Renal pelvis (tissue), 12 donors: ENCODE measurements at places on chromosomes 5 and 9.

GRCh38 chr5:150618163-150618562, 22.3 kb upstream of the SYNPO start:
- no peak for DNase-seq

- DNase-seq = peak; percentile 34
These were observed 42.6 kb downstream of the NACC2 start for GRCh38 chr9:136052472-136052880.

DNA sequence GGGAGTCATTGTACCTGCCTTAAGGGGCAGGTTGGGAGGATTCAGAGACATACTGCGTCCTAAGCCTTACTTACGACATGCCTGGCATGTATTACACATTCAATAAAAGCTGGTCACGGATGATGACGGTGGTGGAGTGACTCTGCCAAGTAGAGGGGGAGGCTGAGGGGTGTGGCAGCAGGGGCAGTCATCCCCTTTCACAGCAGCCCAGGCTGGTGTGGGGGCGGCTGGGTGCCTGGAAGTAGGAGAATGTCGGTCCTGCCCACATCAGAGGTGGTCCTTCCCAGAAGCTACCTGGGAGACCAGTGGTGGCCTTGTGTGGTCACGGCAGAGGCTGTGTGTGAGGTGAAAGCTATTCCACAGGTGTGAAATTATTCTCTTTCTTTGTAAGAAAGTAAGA, 8.9 kb downstream of the ZBTB34 start:
- no peak for DNase-seq

GRCh38 chr5:42520957-42521356, 97.7 kb downstream of the GHR start:
- no peak for DNase-seq

- DNase-seq = no peak
These were observed 682.8 kb upstream of the WWC1 start for GRCh38 chr5:167608390-167609272.

DNA sequence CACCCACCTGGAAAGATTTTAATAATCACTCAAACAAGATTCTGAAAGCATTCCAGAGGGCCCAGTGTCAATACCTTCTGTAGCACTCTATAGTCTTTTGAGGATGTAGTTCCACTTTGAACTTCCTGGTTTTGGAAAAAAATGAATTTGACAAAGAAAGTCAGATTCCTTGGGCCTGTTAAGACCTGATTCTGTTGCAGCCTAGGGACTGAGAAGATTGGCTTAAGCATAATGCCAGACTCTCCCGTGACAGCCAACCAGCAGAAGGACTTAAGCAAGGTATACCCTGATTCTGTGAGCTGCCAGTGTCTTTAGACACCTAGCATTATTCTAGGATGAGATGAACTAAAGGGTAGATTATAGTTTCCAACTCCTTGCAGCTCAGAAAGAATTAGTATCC, 6.8 kb downstream of the SPINK5 start:
- no peak for DNase-seq

- no peak for DNase-seq
These were observed 9.9 kb downstream of the NPM1 start for GRCh38 chr5:171397599-171397998.

DNA sequence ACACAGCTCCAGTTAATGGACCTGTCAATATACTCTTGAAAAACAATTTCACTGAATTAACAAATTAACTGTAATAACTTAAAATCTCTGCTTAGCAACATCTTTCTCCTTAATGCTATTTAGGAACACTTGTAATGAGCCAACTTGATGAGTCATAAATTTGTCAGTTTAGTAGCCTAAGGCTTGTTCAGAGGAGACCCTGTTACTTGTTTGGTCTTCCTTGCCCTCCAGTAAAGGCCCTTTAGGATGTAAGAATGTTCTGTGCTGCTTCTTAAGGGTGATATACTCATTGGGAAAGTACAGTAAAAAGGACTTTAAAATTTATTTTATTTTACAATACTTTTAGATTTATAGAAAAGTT, 11.4 kb upstream of the MATR3 start:
- DNase-seq = no peak

DNA sequence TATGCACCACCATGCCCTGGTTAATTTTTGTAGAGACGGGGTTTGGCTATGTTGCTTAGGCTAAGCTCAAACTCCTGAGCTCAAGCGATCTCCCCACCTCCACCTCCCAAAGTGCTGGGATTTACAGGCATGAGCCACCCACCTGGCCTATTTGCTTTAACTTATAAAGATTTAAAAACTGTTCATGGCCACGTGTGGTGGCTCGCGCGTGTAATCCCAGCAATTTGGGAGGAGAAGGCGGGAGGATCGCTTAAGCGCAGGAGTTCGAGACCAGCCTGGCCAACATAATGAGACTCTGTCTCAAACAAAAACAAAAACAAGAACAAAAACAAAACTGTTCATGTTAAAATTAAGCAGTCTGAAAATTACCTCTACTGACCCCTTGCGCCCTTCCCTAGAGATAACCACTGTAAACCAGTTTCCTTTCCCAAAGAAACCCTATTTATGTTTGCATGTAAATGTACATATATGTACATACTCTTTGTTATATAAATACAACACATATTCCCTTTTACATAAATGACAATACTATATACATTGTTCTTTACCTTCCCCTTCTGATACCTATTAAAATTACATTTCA, 1.5 kb downstream of the AK6 start:
- no peak for DNase-seq

DNA sequence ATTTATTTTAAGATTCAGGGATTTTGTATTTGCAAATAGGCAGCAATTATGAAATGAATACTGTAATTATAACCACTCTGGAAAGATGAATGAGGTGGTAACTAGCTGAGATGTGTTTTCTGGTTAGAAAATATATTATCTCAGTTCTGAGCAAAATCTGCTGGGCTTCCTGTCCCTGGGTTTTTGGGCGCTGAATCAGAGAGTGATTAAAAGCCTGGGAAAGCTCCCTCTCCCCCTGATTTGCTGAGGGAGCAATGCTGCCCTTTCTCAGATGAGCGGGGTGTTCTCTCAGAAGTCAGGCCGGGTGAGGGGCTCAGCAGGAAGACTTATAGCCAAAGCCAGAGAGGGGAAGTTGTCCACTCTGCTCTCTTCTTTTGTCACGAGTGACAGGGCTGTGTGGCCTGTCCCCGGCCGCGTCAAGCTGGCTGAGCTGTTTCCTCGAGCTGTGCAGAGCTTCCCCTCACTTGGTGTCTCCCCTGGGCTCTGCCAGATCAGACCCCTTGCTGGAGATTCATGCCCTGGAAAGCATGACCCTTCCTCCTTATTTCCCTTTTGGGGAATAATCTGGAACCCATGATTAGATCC, 39.8 kb upstream of the PITX1 start:
- DNase-seq = no peak

DNA sequence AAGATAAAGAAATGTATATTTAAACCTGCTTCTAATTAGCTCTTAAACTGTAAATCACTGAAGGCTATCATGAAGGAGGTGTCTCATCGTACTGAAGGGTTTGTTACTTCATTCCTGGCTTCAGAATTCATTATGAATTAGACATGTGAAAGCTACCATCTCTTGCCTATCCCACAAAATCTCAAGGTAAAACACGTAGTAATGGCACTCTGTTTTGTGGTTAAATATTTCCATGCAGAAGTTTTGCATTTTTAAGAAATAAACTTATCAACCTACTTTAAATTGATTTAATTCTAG, 490.7 kb upstream of the NUDT12 start:
- DNase-seq = no peak

- no peak for DNase-seq
These were observed 68.0 kb upstream of the IRX4 start for GRCh38 chr5:1950708-1951103.

- DNase-seq = no peak
These were observed 75.4 kb downstream of the TSSK1B start for GRCh38 chr5:113359419-113359818.

GRCh38 chr5:1008451-1009358, at the start of gene NKD2:
NKD2 (plus strand) TSS chr5:1008802; CDS start chr5:1009058, 256 bp downstream.
- no peak for DNase-seq

DNA sequence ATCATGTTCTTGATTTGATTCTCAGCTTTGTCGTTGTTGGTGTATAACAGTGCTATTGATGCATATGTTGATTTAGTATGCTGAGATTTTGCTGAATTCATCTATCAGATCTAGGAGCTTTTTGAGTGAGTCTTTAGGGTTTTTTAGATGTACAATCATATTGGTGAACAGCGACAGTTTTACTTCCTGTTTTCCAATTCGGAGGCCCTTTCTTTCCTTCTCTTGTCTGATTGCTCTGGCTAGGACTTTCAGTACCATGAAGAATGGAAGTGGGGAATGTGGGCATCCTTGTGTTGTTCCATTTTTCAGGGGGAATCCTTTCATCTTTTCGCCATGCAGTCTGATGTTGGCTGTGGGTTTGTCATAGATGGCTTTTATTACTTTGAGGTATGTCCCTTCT, 100.4 kb downstream of the SGCD start:
- DNase-seq = no peak

- DNase-seq = no peak
These were observed 25.1 kb upstream of the UGCG start for GRCh38 chr9:111871499-111871855.

GRCh38 chr5:65825408-65826328, 100.7 kb upstream of the ERBIN start:
- no peak for DNase-seq

- DNase-seq = no peak
These were observed 122.2 kb upstream of the GNA14 start for GRCh38 chr9:77770340-77770739.

GRCh38 chr5:40775085-40775845, 19.5 kb upstream of the TTC33 start:
- DNase-seq = no peak

GRCh38 chr9:77433675-77434445, 214.3 kb downstream of the GNA14 start:
- DNase-seq = peak; percentile 60

DNA sequence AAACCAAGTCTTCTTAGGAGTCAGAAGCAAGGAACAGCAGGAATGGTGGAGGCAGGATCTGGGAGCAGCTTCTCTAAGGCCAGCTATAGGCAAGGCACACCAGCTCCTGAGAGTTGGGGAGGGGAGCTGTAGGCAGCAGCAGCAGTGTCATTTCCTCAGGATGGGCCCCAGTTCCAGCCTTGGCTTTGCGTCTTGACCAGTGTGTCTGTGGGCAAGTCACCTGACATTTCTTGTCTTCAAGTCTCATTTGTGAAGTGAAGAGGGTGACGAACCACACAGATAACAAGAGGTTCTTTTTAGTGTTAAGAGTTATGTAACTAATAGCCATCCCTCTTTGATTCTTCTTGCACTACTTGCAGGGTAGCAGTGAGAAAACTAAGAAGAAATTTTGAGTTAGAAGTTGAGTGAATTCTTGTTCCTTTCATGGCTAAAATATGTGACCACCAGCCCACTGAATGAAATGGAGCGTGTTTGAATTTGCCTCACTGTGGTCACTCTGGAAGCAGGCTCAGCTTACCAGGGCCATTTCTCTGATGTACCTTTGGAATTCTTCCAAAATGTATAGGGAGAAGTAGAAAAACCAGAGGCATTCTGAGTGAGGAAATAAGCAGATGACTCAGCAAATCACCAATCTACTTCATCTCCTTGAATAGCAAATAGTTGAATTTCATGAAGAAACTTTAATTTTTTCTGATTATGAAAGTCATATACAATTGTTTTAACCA, 42.4 kb downstream of the RHOBTB3 start:
- no peak for DNase-seq

GRCh38 chr5:933251-933861, 40.7 kb downstream of the TRIP13 start:
- no peak for DNase-seq

- no peak for DNase-seq
These were observed 671.3 kb downstream of the LRRC70 start for GRCh38 chr5:63249960-63250359.

- no peak for DNase-seq
These were observed 203.9 kb downstream of the FBXL7 start for GRCh38 chr5:15703901-15704300.

GRCh38 chr9:114082017-114082762, 4.1 kb upstream of the AMBP start:
- DNase-seq = peak; percentile 92

DNA sequence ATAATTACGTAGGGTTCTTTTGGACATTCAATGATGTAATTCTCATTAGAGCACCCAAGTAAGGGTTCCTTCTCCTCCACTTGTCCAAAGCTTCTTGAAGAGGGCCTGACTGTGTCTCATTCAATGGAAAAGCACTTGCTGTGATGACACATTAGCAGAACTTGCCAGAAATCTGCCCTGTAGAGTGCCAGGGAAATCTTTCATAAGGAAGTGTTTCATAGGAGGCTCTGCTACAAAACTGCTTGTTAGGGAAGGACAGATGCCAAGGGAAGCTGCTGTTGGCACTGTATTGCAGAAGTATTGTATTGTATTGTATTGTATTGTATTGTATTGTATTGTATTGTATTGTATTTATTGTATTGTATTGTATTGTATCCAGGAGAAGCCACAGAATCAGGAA, 45.5 kb upstream of the MPDZ start:
- no peak for DNase-seq

DNA sequence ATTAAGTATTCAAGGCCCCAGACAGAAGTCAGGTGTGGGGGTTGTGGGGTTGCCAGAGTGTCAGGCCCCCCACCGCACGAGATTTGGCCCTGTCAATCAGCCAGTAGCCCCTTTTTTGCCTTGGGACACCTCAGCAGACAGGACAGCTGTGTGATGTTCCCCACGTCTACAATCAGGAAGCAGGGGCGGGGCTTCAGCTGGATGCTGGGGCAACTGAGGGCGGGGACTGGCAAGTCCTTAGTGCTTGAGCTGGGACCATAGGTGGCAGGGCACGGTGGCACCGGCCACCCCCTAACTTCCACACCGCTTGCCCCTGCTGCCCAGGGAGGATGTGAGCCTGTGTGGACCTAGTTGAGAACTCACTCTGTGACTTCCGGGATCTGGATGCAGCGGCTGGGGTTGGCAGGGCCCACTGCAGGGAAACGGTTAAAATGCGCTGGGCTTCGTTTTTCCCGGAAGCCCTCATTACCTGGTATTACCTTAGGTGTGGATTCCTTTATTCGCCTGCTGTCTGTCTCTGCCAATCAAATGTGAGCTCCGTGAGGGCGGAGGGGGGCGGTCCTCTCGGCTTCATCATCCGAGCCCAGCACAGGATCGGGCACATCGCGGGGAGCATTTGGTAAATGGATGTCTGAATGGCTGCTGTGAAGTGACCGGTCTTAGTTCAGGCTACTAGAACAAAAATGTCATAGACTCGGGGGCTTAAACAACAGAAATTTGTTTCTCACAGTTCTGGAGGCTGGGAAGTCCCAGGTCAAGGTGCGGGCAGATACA, 7.5 kb upstream of the GTF3C5 start:
- no peak for DNase-seq

- no peak for DNase-seq
These were observed 91.6 kb upstream of the NR3C1 start for GRCh38 chr5:143495110-143495509.

- no peak for DNase-seq
These were observed 365.9 kb downstream of the PLK2 start for GRCh38 chr5:58094031-58094430.

- no peak for DNase-seq
These were observed 16.8 kb downstream of the GLDC start for GRCh38 chr9:6628704-6629103.

DNA sequence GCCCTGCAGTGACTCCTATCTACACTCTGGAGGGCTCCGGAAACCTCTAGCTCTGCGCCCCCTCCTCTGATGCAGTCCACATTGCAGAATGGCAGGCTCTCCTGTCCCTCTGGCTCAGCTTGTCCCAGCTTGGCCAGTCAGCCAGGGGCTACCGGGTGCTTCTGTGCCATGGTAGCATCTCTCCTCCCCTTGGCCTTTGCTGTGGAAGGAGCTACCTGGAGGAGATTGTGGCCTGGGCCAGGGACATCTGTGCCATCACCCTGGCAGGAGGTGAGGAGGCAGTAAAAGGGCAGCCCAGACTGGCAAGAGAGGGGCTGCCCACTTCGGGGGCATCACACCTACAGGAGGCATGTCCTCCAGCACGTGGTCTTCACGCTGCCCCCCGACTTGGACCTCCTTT, 38.1 kb upstream of the FCN1 start:
- DNase-seq = no peak
